Activated naive CD8-positive, alpha-beta T cell treated with anti-CD3 and anti-CD28 coated beads for 36 hours (primary cell): ENCODE measurements at places on chromosomes 1 and 21.
A peak's percentile ranks its signal among the peaks of the same experiment; 100 is the strongest.

GRCh38 chr1:52727114-52727586, 897 bp downstream of the ZYG11B start:
- no peak for DNase-seq

GRCh38 chr1:235073331-235073967, 55.2 kb downstream of the TOMM20 start:
- DNase-seq: no peak

- DNase-seq: no peak
Observed at GRCh38 chr1:159763686-159764085, 17.1 kb upstream of the DUSP23 start.

DNA sequence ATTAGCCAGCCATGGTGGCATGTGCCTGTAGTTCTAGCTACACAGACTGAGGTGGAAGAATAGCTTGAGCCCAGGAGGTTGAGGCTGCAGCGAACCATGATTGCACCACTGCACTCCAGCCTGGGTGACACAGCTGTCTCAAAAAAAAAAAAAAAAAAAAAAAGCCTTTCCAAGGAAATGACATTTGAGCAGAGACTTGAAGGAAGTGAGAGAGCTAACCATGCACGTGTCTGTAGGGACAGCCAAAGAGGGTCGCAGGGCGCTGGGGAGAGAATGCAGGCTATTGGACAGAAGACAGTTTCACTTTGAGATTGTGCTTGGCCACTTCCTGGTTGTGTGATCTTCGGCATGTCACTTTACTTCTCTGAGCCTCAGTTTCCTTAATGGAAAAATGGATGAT, 6.8 kb downstream of the HCRTR1 start:
- DNase-seq: no peak

DNA sequence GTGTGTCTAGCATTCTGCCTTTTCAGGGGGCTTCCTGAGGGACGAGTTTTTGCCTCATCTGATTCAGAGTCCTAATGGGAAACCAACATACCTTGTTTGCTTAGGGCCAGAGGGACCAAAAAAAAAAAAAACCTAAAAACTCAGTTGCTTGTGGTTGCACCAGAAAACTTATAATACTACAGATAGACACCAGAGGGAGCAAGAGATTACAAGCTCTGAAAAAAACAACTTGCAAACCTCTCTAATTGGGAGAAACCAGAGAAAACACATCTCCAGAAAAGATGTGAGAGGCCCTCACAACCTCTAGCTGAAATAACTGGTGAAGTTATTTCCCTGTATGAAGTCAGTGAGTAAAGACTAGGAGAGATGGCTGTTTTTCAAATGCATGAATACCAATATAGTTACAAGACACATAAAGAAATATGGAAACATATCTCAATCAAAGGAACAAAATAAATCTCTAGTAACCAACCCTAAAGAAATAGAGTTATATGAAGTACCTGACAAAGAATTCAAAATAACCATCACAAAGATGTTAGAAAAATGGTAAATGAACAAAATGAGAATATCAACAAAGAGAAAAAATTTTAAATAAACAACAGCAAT, 233.7 kb upstream of the NFIA start:
- DNase-seq: no peak

DNA sequence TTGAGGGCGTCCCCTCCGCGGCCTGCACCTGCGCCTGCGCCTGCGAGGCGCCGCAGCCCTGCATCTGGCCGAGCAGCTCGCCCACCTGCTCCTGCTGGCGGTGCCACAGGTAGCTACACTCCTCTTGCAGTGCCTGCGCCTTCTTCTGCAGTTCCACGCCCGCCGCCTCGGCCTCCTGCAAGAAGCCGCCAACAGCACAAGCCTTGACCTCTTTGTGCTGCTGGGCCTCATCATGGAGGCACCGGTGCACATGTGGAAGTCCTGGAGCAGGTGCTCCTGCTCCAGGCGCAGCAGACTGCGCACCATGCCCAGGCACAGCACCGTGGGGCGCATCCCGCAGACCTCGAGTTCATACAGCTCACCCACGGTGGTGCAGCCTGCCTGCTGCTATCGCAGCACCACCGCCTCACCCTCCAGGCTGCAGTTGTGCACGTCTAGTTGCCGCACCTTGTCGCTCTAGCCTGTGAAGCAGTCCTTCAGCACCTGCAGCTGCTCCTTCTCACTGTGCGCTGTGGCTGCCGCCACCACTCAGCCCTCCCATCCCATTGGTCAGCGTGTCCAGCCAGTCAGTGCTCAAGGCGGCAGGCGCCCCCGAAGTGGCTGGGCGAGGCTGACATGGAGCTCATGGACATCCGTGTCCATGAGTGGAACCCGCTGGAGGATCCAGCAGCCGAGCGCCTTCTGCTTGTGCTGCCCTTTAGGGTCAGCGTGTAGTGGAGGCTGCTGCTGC, 12.2 kb upstream of the CD2 start:
- no peak for DNase-seq

DNA sequence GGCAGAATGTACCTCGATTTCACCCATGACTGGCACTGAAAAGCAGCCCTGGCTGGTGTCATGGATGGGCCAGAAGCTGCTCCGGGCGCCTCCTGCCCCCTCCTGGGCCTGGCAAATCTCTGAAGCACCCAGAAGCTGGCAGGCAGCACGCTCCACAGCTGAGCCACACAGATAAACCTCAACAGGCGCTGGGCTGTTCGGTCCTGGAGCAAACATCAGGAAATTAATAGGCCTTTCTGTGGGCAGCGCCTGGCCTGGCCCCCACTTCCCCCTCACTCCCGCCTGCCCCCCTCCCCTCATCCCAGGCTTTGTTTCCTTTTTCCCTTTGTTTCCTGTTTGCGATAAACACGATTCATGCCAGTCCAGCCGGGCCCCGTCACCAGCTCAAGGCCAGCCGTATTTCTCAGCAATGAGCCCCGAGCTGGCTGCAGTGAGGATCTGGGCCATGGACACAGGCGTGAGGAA, 20.1 kb upstream of the DISP3 start:
- DNase-seq: no peak

DNA sequence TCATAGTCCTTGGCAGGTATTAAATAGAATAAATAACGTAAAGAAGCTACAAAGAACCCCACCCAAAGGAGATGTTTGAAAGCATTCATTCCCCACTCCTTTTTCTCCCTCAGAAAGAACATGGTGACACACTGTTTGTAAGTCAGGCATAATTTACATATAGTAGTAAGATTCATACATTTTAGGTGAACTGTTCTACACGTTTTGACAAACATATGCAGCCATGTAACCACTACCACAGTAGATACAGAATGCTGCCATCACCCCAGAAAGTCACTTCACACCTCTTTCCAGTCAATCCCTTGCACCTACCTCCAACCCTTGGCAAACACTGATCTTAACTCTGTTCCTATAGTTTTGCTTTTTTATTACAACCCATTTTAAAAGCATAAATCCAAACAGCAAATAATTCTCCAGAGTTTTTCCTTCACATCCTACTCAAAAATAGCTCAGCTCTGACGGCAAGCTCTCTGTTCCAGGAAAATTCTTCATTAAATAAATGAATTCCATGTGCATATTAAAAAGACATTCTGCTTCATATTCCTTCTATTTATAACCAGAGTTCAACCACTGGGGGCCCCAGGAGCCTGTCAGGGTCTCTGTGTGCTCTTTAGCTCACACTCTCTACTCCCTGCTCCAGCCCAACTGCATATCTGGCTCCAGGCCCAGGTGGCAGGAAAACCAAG, 258.8 kb downstream of the PLPP3 start:
- no peak for DNase-seq

- DNase-seq: no peak
Observed at GRCh38 chr1:206713070-206713469, 28.4 kb downstream of the MAPKAPK2 start.

- no peak for DNase-seq
Observed at GRCh38 chr1:156471496-156472490, 28.8 kb downstream of the MEF2D start.

DNA sequence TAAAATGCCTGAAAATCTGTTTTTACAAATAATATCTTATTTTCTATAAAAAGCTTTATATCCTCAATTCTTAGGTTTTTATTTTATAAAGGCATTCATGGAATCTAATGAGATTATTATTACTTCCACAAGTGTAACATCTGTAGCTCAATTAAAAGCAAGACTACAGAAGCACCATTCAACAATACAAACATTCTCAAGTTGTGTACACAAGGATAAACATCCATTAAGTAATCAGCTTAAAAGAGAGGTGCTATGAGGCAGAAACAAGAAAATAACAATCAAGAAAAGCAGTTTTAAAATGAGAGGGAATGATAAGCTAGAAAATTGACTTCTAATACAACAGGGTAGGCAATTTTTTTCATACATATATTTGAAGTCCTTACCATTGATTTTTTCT, 326.1 kb downstream of the MRPL39 start:
- no peak for DNase-seq

- no peak for DNase-seq
Observed at GRCh38 chr1:119984771-119985170, 84.7 kb downstream of the NOTCH2 start.

GRCh38 chr1:207054491-207054890, 1.4 kb downstream of the PFKFB2 start:
- DNase-seq: no peak

DNA sequence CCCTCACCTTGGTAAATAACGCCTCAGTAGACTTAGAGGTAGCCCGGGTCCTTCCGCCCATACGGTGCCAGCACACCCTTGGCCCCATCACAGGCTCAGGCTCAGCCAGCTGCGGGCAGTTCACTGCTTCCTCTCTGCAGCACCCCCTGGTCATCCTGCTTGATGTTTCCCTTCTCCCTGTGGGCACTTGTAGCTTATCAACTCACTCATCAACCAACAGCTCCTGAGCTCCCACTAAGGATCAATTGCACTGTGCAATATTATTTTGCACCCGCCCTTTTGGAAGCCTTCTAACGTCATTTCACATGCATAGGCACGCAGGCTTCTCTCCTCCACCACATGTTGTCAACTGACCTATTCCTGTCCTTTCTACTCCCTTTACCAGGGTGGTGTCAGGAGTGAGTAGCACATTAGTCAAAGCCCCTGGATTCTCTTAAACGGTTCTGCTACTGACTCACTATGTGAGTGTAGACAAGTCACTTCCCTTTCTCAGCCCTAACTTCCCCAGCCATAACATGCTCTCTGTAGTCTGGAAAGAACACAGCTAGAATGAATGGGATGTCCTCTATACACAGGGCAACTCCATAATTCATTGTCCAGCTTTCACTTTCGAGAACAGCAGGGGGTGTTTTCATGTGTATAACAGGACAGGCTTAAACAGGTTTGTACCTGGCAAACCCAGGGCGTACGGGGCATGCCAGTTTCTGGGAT, 47.1 kb upstream of the IRF2BP2 start:
- DNase-seq: no peak

- DNase-seq: no peak
Observed at GRCh38 chr1:84422909-84423308, 24.6 kb downstream of the DNASE2B start.

DNA sequence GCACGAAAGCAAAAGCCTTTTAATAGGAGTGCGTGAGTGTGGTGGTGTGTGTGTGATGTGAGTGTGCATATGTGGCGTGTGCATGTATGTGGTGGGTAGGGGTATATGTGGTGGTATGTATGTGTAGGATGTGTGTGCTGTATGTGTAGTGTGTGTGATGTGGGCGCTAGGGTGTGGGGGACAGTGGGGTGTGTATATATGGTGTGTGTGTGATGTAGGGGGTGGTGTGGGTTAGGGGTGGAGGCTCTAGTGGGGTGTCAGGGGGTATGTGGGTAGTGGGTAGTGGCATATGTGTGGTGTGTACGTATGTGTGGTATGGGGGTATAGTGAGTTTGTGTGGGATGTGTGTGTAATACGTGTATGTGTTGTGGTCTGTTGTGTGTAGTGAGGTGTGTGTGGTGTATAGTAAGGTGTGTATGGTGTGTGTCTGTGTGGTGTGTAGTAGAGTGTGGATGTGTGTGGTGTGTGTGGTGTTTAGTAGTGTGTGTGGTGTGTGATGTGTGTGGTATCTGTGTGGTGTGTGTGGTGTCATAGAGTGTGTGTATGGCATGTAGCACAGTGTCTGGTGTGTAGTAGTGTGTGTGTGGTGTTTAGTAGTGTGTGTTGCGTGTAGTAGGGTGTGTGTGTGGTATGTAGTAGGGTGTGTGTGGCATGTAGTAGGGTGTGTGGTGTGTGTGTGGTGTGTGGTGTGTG, 86.0 kb downstream of the SYT2 start:
- no peak for DNase-seq

GRCh38 chr1:113255720-113256347, 134.5 kb upstream of the MAGI3 start:
- DNase-seq: no peak

- DNase-seq: peak; percentile 40
Observed at GRCh38 chr1:203216274-203217138, 13.0 kb downstream of the CHIT1 start.

- DNase-seq: no peak
Observed at GRCh38 chr21:39444421-39445180, 977 bp downstream of the LCA5L start.

- no peak for DNase-seq
Observed at GRCh38 chr1:204426035-204426436, 14.4 kb upstream of the PPP1R15B start.

- no peak for DNase-seq
Observed at GRCh38 chr1:156070548-156070947, 9.6 kb downstream of the RAB25 start.

- no peak for DNase-seq
Observed at GRCh38 chr1:7159116-7159781, 374.0 kb downstream of the CAMTA1 start.

DNA sequence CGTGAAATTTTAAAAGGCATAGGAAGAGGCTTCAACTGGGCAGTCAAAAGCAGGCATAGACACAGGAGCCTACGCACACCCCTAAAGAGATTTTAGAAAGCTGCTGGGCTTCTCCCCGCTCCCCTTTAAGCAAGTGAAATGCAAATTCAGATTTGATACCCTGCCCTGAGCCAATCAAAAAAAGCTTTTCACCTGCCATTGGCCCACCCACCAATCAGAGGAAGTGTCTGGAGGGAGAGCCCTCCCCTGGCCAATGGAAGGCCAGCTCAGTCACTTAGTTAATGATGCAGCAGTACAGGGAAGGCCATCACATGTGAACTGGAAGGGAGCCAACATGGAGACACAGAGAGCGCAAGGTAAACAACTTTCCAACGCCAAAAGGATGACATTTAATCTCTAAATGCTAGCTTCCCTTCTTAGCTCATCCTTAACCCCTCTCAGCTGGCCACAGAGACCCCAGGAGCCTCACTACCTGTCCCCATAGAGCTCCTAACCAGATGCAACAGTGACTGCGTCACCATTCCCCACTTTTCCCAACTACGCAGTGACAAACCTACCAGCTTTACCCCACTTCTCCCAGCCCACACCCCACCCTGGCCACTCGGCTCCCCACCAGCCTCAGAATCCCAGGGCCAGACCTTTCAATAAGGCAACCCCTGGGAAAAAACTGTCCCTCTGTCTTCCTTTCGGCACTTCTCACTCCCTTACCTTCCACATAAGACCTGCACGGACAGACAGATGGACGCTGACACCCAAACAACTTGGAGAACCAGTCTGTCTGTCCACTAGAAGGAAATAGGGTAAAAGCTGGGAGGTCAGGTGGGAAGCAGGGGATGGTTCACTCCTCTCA, 71.0 kb downstream of the CD46 start:
- peak; percentile 83 for DNase-seq
